Right cardiac atrium (tissue), 5 donors: ENCODE measurements at places on chromosomes 6 and 20. TPM values are rescaled to one million over a fixed set of nuclear protein-coding genes. Genes with fewer than 3 reads are reported as not detected.

DNA sequence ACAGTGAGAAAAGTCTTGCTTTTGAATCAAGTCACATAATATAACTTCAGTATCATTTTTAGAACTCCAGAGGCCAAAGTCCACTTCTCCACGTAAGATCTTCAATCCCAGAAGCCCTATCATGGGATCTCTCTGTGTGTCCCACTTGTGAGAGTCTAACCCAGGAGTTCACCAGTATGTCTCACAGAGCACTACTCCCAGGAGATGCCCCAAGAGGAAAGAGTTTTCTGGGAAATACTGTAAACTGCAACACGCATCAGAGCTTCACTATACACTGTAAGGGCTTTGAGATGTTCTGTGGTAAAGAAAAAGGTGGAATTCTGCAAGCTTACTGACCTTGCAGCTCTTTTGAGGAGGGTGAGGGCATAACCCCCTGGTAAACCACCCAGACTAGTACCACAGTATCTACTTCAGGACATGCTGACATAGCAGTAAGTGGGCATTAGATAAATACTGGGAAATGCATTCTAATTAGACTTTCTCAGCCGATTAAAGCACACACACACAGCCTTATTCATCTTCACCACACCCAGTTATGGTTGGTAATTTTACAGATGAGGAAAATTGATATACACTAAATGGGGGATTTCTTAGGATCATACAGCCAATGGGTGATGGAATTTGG is 12.3 kb downstream of the DCBLD1 start:
- DNase-seq = no peak

Gene SLC23A2
- total RNA-seq = 11.8 TPM

DNA sequence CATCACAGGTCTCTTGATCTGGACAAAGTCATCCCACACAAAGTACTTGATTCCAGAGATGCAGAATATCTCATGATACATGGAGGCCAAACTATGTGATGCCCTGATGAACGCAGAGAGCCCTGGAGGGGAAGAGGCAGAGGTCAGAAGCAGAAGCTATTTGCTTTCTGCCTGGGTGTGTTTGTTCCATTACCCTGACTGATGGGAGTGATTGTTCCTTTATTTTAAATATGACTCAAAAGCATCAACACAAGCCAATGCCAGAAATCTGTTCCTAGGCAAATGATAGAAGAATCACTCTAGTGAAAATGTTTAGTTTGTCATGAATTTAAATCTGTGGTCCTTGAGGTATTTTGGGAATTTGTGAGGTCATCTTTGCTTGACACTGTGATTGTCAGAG is 54.7 kb upstream of the GGTLC1 start:
- no peak for DNase-seq

DNA sequence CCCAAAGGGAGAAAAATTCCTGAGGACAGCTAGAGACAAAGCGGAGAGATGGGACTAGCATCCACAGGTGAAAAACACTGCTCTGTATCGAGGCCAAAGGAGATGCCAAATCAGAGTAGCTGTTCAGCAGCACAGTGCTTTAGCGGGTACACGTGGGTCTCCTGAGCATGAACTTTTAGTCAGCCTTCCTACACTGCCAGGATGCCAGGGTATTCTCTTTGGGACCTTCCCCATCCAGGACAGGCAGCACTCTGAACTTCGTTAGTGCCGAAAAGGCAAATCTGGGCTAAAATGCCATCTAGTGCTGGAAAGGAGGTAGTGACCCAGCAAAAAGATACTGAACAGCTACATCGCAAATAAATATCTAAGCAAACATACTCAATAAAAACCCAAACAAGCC is 64.9 kb downstream of the C6orf58 start:
- no peak for DNase-seq

DNA sequence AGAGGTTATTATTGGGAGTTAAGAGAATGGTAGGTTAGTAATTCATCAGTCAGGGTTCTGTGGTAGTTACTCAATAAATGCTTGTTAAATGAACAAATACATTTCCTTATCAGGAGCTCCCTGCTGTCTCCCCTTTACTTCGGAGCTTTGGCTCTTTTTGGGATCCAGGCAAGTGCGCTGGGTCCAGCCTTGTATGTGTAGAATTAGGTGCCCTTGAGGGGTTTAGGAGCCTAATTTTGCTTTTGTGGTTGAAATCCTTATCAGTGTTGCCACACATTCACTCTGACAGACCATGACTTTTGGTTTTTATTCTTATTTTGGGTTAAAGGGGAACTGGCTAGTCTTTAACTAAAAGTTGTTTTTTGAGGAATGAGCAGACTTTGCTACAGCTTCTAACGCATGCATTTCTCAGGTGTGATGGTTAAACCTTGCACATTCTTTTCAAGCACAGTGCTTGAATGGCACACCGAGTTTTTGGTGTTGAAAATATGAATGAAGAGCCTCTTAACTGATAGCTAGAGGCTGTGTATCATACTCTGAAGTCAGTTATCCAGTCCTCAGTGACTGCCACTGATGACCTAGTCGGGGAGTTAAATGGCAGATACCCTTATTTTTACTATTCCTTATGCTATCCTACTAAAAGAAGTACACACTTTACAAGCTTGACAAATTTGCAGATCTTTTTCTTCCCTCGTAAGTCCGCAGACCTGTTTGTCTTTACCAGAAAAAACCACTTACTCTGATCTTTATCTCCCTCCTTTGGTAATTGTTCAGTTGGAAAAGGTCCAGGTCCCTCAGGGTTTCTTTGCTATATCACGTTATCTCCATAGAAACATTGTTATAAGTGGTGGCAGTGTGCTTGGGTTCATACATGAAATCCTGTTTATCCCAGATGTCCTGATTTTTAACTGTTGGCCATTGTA is 50.7 kb upstream of the PLCG1 start:
- DNase-seq = no peak

Gene C6orf15
- total RNA-seq = not detected

Gene C20orf96
- 6.3 TPM for total RNA-seq

- DNase-seq = no peak
Measured at GRCh38 chr6:134031696-134032255, 20.6 kb downstream of the SLC2A12 start.

DNA sequence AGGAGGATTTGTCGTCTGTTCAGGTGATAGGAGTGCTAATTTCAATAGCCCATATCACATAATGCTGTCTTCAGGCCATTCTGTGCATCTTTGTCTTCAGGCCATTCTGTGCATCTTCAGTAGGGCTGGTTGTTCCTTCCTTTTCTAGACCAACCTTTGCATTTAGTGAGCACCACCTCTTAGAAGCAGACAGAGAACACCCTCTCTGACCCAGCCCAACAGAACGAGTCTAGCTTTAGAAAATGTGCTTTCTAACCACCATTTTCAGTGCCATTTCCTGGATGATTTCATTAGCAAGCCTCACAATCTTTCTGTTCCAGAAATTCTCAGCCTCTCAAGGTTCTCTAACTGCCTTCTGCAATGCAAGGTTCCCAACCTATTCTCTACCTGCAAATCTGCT is 215.3 kb upstream of the KCNQ5 start:
- DNase-seq = no peak

Gene HAO1
- not detected for total RNA-seq

DNA sequence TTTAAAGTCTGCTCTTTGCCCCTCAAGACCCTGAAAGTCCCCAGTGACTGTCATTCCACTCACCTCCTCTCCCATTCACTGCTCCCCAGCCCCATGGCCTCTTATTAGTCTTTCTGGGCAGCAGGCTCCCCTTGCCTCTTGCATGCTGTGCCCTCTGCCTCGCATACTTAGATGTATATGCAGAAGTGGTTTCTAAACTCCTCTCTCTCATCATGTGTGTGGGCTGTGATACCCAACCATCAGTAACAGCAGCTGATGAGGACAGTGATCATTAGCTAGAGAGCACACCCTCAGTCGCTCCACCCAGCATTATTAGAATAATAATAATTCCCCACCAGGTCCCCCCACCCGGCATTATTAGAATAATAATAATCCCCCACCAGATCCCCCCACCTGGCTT is 14.5 kb downstream of the PKIG start:
- no peak for DNase-seq

DNA sequence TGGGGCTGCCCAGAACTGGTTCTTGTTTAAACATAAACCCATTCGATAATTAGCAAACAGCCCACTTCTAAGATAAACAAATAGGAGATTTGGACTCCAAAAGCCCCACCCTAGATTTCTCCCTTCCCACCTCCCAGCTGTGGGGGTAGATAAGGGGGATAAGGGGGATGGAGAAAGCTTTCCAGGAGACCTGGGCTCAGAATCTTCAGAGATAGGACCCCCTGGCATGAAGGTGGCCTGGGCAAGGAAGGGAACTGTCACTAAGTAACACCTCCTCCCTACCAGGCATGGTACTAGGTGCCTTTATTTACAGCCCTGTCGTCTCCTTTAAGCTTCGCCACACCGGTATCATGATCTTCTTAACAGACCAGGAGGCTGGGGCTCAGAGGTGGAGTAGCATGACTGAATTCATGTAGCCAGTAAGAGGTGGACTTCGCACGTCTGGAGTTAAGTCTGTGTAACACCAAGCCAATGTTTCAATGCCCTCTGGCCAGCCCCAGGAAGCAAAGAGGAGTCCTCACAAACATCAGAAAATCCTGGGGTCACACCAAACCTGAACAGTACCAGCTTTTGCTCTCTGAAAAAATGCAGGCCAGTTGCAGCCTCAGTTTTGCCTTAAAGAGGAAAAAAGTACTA is 4.6 kb downstream of the SDC4 start:
- DNase-seq = no peak

GRCh38 chr6:15876406-15876805 is 213.6 kb upstream of the DTNBP1 start:
- no peak for DNase-seq

DNA sequence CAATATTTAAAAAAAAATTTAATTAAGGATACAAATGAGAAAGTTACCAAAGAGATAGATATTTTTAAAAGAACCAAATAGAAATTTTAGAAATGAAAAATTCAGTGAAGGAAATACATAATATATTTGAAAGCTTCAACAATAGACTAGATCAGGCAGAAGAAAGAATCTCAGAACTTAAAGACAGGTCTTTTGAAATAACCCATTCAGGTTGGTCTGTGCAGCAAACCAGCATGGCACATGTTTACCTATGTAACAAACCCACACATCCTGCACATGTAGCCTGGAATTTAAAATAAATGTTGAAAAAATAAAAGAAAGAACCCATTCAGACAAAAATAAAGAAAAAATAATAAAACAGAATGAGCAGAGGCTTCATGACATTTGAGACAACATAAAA is 221.1 kb upstream of the ID4 start:
- DNase-seq = no peak

GRCh38 chr6:15327271-15327670 is 81.4 kb downstream of the JARID2 start:
- DNase-seq = no peak

Gene CRISP3
- not detected for total RNA-seq

Gene TREM2
- 4.1 TPM for total RNA-seq
